Mammary microvascular endothelial cell (primary cell): ENCODE measurements at places on chromosomes 3 and 15. TPM values are rescaled to one million over a fixed set of nuclear protein-coding genes. Genes with fewer than 3 reads are reported as not detected.

ARID3B gene
- 2.2 and 2.7 TPM in 2 replicates for total RNA-seq

LSAMP gene
- total RNA-seq, result not detected in 2 replicates

BFSP2 gene
- total RNA-seq, result not detected in 2 replicates

SLC9C1 gene
- not detected in 2 replicates for total RNA-seq

DUOX1 gene
- not detected in 2 replicates for total RNA-seq

BTLA gene
- not detected in 2 replicates for total RNA-seq

CHL1 gene
- total RNA-seq, result not detected in 2 replicates

SERPINI1 gene
- total RNA-seq, result 0.40 and 1.4 TPM in 2 replicates

BCHE gene
- total RNA-seq, result 0.39 and 1.2 TPM in 2 replicates

ALDH1A2 gene
- total RNA-seq, result 2.3 and 9.2 TPM in 2 replicates
